ENCODE measurements at places on chromosomes 6 and 20.

- no peak for DNase-seq
Observed at GRCh38 chr6:104784884-104785283, 74.8 kb downstream of the HACE1 start.

DNA sequence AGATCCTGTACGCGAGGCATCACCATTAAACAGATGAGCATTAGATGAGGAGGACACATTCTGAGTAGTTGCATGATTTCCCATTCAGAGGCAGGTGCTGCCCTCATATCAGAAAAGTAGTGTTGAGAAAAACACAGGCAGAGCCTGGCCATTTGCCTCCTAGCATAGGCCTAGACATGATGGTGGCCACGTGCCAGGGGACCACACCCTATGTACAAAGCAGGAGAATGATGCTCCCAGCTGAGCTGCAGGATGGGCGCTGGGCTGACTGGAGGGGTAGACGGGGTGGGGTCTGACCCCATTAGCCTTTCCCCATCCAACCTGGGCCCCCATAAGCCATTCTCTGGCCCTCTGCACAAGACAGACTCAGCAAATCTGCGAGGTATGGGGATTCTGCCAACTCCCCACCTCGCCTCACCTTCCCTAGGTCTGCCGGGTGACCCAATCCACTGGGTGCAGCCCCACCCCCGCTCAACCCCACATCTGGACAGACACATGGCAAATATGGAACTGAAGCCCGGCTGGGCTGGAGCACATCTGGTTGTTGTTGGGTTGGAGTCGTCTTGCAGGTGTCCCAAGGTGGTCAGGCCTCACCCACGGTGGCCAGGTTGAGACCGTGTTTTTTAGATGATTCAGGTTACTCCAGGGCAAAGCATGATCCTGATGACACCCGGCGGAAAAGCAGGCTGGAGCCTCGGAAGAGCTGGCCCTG lies 13.9 kb downstream of the PI16 start:
- no peak for DNase-seq

DNA sequence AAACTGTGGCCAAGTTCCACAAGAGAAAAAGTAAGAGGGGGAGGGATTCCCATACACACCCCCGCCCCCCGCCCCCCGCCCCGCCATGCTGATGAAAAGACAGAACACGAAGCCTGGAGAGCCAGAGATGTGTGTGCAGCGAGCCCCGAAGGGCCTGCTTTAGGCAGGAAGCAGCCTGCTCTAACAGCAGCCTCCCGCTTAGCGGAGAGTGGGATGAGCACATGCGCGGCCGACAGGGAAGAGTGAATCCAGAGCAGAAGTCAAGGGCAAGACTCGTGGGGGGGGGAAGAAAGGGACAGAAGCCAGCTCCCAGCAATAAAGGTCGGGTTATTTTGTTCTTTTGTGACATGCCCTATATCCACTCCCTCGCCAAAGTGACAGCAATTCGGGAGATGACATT lies 67.2 kb upstream of the PTGIS start:
- no peak for DNase-seq

GRCh38 chr6:140002396-140003022 lies 628.1 kb upstream of the CITED2 start:
- no peak for DNase-seq

DNA sequence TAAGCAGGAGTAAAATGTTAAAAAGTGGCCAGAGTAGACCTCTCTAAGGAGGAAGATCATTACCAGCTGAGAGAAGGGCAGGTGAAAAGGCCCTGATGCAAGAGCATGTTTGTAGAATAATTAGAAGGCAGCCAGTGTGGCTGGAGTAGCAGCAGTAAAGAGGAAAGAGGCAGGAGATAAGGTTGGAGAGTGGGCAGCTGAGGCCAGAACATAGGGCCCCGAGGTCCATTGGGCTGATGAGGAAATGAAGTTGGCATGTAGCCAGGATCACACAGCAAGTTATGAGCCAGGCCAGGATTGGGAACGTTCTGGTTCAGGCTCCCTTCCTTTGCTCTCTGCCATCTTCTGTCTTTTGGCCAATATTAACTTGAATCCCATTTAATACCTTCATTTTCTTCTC lies 51.6 kb downstream of the RALY start:
- DNase-seq: no peak

DNA sequence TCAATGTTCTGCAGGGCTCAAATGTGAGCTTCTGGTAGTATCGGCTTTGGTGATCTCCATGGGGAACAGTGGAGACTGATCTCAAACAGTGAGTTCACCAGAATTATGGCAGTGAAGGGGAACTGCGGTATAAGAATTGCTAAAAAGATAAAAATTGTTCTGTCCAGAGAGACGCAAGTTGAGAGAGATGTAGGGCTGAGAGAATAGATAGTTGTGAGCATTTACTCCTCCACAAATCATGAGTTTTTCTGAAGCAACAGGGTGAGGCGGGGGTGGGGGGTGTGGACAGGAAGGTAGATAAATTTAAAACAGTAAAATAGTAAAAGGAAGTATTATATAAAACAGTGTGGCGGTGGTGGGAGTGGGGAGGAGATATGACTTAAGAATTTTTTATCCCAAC lies 98.6 kb upstream of the NEDD9 start:
- no peak for DNase-seq

GRCh38 chr20:46652699-46653098 lies 1.4 kb upstream of the SLC13A3 start:
- no peak for DNase-seq

- no peak for DNase-seq
Observed at GRCh38 chr6:92469186-92469828, 950.1 kb downstream of the EPHA7 start.

GRCh38 chr20:51412951-51413481 lies 129.5 kb downstream of the NFATC2 start:
- DNase-seq: no peak

DNA sequence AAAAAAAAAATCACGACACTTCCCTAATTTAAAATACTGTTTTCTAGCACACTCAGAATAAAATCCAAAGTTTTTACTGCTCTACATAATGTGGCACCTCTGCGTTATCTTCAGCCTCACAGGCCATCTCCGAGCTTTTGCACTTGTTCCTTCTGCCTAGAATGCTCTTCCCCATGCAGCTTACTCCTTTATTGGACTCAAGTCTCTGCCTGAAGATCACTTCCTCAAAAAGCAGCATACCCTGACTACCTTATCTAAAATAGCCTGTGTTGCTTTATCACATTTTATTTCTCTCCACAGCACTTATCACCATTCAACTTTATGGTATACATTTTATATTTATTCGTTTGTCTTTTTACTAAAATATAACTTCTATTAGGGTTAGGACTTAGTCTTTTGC lies 2.3 kb downstream of the ZNF322 start:
- DNase-seq: no peak

DNA sequence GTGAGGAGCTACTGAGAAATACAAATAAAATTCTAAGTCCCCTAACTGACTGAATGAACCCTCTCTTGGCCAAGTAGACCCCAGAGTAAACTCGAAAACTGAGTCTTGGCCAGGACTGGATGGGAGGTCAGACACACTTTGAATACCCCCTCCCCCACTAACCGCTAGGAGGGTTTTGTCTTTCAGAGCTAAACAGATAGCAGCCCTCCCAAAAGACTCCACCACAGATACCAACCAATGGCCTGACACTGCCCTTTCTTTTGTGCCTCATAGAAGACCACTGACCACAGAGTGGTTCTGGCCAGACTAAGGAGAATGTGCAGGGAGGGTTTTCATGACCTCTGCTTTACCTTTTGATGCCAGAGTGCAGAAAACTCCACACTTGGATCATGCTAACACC lies 42.1 kb downstream of the SPACA1 start:
- DNase-seq: no peak

DNA sequence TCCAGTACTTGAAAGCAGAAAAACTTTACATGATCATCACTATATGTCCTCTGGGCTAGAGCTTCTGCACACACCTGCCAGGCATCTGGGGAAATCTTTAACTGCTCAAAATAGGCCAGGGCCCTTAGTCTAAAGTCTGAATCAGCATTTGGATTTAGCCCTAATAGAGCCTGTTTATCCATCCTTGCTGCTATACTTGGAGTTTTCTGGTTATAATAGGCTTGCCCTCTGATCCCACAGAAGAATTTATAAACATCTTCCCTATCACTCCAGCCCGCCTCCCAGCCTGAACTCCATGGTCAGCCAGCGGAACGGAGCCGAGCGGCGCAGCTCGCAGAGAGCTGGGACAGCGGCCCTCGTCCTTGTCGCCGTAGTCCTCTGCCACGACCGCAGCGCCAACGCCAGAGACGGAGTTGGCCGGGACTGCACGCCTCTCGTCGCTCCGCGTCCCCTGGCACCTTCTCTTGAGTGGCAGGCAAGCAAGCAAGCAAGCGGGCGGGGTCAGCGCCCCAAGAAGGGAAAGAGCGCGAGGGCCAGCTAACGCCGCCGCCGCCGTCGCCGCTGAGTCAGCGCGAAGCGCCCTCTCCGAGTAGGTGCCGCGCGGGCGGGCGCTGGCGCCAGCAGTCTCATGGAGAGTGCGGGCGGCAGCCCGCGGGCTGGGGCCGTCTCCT lies 25.4 kb upstream of the ASIP start:
- peak; percentile 89 for DNase-seq

DNA sequence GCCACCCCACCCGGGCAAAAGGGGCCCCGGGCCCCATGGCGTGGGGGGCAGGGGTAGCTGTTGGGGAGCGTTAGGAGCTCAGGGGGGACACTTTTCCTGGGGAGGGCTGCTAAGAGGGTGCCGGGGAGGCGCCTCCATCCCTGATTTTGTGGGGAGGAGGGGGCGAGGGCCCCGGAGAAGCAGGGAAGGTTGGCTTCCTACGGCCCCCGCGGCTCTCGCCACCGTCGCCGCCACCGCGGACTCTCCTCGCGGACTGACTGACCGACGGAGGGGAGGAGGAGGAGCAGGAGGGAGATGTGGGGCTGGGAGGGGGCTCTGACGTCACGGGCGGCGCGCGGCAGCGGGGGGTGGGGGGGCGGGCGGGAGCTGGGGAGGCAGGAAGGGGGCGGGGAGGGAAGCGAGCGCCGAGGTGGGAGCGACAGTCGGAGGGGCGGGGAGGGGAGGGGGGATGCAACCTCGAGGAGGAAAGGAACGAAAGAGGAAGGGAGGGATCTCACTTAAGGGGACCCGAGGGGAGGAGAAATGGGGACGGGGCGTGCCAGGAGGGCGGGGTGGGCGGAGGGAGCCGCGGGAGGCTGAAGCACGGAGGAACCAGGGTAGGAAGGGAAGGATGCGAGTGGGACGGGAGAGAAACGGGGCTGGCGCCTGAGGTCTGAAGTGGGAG lies 5.1 kb downstream of the GABBR1 start:
- peak; percentile 75 for DNase-seq
